NCI-H2171 (cell line): ENCODE measurements at places on chromosomes 4 and X.

- DNase-seq: no peak
Observed at GRCh38 chr4:13169731-13170525, 314.2 kb downstream of the RAB28 start.

- no peak for DNase-seq
Observed at GRCh38 chr4:183399126-183399522, 45.3 kb upstream of the CDKN2AIP start.

- no peak for DNase-seq
Observed at GRCh38 chr4:16812041-16812440, 86.4 kb downstream of the LDB2 start.

DNA sequence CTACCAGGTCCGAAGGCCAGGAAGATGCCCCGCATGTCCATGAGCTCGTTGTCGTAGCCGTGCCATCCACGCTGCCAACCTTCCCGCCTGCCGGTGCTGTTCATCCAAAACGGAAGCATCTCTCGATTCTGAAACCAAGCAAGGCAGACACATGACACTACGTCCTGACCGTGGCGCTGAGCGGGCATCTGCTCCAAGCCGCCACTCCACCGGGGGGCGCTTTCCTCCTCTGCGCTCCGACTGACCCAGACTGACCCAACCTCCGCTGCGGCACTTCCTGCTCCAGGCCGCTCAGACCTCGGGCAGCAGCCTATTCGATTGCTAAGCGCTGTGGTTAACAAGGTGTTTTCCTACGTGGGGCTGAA lies 120.5 kb downstream of the ENPP6 start:
- no peak for DNase-seq

- DNase-seq: no peak
Observed at GRCh38 chr4:7332216-7333023, 102.3 kb downstream of the PSAPL1 start.

DNA sequence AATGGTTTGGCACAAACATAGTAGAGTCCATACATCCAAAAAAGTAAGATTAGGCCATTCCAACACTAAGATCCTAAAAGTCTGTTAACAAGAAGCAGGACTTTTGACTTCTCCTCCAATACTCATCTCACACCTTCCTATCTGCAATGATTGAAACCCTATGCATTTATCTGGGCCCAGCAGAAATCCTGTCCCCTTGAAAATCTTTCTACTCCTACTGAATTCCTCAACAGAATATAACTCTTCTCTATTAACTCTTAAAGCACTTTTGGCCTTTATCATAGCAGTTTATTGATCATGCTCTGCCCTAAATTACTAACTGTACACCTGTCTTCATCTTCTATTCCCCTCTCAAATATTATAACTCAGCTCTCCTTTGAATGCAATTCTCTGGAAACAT lies 4.6 kb downstream of the G3BP2 start:
- DNase-seq: no peak

DNA sequence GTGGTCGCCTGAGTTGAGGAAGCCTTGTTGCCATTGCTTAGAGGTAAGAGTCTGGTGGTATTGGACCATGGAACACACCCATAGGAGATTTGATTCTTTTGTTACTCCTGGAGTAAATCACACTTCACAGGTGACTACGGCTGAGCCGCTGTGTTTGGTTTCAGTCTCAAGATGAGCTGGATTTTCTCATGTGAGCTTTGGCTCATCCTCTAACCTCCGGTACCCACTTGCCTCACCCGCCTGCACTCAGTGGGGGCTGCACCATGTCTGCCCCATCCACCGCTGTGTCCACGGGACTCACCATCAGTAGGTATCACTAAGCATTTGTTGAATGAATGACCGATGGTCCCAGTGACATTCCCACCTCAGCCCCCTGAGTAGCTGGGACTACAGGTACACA lies 52.7 kb downstream of the HTT-AS start:
- no peak for DNase-seq

- DNase-seq: no peak
Observed at GRCh38 chr4:118712872-118713271, 27.7 kb downstream of the METTL14 start.

DNA sequence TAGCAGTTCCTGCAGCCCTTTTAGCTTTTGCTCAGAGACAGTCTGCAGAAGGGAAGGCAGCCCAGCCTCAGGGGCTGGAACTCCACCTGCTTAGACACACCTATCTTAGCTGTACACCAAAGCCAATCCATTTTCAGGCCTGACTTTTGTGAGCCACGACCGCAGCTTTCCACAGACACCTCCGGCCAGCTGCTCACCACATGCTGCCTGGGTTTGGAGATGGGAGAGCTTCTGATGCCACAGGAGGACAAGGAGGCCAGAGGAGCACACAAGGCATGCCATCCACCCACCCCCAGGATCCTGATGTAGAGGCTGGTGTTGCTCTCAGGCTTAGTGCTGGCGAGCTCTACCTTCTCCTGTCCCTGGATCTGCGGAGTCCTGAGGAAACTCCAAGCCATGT lies 141.8 kb upstream of the NALF2 start:
- no peak for DNase-seq

GRCh38 chrX:41334363-41335197 lies 618 bp downstream of the DDX3X start:
- DNase-seq: peak; percentile 44

GRCh38 chr4:83582289-83582785 lies 46.4 kb downstream of the GPAT3 start:
- DNase-seq: no peak

GRCh38 chr4:119655111-119655837 lies 26.7 kb upstream of the PDE5A start:
- no peak for DNase-seq

DNA sequence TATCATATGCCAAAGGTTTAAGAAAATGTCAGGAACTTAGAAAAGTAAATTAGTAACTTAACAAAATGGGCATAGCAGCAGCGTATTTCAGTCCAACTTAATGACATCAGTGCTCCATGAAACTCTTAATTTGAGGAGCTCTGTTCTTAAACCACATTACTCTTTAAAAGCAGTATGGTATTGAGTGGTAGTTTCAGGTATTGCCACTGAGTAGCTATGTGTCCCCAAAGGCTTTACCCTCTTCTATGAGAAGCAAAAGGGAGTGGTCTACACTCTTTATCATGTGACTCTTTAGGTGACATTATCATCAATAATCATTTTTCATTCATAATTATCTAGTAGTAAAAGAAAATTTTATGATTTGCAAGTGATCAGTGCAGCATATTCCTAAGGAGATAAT lies 158.3 kb downstream of the STIM2 start:
- no peak for DNase-seq

- no peak for DNase-seq
Observed at GRCh38 chrX:70168238-70169188, 8.8 kb upstream of the DGAT2L6 start.

DNA sequence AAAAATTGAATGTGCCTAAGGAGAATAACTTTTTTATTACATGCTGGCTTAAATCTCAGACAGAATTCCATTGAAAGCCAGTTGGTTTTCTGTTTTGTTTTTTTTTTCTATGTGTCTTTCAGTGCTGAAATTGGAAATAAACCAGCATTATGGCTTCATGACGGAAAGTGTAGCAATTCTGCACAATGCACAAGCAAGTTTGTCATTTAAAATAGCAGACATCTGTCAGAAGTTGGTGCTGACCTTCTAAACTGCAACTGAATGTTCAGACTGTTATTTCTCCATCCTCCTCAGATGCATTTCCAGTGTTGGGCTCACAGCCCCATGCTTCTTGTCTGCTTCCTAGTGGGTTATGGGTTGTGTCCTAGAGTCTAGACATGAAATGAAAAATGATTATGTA lies 107.2 kb upstream of the LIMCH1 start:
- no peak for DNase-seq

GRCh38 chr4:2352171-2352570 lies 66.3 kb downstream of the ZFYVE28 start:
- no peak for DNase-seq

DNA sequence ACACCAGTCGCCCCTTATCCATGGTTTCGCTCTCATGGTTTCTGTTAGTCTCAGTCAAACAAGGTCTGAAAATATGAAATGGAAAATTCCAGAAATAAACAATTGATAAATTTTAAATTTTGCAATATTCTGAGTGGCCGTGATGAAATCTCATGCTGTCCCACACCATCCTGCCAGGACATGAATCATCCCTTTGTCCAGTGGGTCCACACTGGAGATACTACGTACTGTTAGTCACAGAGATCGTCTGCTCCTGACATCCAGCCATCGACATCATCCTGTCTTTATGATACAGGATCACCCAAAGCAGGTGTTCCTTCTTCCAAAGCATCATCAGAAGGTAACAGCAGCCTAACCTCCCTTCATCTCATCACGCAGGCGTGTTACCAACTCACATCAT lies 76.5 kb upstream of the MSX1 start:
- DNase-seq: no peak

- no peak for DNase-seq
Observed at GRCh38 chr4:86928400-86929255, 6.2 kb upstream of the AFF1 start.
